ENCODE measurements at places on chromosomes 4 and X. TPM values are rescaled to one million over a fixed set of nuclear protein-coding genes. Genes with fewer than 3 reads are reported as not detected.

The MAGEB3 gene
- polyA plus RNA-seq, result not detected

The ARAF gene
- polyA plus RNA-seq, result 45.4 TPM

The PTPN13 gene
- 18.1 TPM for polyA plus RNA-seq

The ZAR1 gene
- polyA plus RNA-seq, result not detected
